ENCODE measurements at places on chromosomes 13 and 19.

- DNase-seq = no peak
These were observed 32.1 kb downstream of the PPP2R1A start for GRCh38 chr19:52221831-52222375.

DNA sequence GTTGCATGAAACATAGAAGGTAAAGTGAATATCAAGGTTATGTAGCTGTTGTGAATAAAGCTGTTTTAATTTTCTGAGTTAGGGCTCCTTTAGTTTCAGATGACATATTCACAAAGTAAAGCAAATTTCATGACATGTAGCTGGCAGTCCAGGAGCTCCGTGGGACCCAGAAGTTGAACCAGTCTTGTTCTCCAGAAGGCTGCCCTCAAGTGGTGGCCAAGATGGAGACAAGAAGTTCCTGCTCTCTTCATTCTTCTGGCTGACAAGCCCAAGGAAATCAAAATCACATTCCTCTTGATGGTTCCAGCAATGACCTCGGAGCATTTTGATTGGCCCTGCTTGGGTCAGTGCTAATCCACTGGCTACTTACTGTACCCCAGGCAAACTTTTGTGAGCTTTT lies 128.7 kb downstream of the LIG4 start:
- no peak for DNase-seq

DNA sequence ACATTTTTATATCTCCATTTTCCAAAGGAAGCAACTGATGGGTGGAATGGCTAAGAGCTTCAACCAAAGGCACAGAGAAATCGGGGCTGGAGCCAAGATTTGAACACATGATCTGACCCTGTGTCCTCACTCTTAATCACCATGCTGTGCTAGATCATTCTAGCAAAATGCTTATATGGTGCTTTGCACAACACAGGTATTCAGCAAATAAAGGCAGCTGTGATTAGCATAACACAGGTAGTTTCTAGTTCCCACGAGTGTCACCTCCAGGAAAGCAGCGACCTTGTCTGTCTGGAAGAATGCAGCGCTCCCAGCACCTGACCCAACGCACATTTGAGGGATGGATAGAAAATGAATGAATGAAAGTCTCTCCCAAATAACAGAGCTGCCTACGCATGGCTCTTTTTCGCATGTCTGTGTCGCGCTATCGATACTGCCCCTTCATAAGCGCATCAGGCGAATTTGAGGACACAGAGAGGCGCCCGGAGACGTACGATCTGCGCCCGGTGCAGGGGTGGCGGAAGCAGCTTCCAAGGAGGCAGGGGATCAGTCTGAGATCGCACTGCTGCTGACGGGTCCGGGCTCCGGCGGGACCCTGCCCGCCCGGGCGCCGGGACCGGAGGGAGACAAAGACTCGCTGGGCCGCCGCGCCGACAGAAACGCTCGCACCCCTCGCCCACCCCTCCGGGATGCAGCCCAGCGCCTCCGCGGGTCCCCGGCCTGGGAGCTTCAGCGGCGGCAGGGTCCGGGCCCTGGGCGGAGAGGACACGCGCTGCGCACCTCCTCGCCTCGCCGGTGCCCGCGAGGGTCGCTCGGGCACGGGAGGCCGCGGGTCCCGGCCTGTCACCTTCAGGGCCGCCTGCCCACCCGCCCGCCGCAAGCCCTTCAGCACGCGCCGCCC lies 609 bp downstream of the EPS15L1 start:
- DNase-seq = no peak

DNA sequence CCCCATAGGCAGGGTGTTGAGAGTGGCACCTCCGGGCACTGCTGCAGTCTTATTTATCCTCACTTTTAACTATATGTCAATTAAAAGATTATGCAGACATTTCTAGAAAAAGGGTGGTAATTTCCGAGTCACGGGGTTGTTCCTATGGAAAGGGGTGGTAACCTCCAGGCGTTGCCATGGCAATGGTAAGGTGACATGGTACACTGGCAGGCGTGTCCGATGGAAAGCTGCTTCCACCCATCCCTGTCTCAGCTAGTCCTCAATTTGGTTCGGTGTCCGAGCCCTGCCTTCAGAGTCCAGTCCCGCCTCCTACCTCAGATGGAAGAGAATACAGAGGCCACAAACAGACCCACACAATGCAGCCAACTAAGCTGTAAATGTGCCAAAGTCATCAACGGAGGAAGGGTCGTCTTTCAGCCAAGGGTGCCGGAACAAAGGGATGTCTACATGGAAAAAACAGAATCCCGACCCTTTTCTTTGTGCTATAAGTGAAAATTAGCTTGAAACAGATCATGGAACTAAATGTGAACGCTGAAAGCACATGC lies 72.6 kb upstream of the C13orf46 start:
- no peak for DNase-seq

DNA sequence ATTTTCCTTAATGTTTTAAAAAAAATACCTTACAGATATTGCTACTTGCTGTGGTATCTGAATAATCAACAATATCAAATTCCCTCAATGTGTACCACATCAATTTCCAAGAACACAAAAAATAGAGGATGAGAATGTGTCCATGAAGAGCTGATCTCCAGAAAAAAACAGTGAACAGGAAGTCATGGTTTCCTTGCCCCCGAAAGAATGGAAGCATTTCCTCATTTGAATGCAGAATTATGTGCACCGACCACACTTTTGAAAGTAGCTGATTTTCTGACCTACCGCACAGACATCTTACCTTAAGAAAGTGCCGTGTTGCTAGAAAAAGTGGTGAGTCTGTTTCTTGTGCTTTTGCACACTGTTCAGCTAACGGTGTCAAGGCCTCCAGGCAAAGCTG lies 13.4 kb upstream of the EEF1AKMT1 start:
- DNase-seq = no peak

- DNase-seq = no peak
These were observed at the start of gene ZSCAN1 for GRCh38 chr19:58033741-58034476. Gene ZSCAN1, plus strand, starts transcription at chr19:58034025. Its CDS starts 3,812 bp downstream, at chr19:58037837.

GRCh38 chr13:65808061-65808460 lies 1422.1 kb downstream of the PCDH9 start:
- DNase-seq = no peak

DNA sequence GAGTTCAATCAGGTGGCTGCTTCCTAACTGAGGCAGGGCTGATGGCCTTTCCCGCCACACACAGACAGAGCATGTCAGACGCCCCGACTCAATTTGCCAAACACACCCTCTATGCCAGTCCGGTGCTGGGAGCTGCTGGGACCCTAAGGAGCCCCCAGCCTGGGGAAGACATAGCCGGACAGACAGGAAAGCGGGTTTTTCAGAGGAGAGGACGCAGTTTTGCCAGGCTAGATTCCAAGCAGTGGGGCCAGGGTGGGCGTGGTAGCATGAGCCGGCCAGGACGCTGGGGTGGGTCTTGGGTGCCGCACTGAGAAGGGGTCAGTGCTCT lies 19.8 kb downstream of the MAST3 start:
- no peak for DNase-seq

- no peak for DNase-seq
These were observed 15.3 kb downstream of the FPR3 start for GRCh38 chr19:51810223-51810622.

DNA sequence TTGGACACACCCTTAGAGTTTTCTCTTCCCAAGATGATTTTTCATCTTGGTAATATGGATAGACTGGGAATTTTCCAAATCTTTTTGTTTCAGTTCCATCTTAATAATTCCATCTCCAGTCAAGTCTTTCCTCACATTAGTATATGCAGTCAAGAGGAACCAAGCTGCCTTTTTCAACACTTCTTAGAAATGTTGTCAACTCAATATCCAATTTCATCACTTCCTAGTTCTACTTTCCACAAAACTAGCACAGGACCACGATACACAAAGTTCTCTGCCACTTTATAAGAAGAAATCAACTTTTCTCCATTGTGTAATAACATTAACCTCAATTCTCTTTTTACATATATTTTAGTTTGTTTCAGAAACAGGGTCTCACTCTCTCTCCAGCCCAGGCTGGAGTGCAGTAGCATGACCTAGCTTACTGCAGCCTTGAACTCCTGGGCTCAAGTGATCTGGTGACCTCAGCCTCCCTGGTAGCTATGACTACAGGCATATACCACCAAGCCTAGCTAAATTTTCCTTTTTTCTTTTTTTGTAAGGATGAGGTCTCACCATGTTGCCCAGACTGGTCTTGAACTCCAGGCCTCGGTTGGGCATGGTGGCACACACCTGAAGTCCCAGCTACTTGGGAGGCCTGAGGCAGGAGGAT lies 15.5 kb downstream of the ZNF443 start:
- no peak for DNase-seq
